Progenitor cell of endocrine pancreas (in vitro differentiated cells): ENCODE measurements at places on chromosomes 1 and 21. TPM values are rescaled to one million over a fixed set of nuclear protein-coding genes. Genes with fewer than 3 reads are reported as not detected.

The ERICH3 gene
- 1.1 and 1.5 TPM in 2 replicates for total RNA-seq

The MFAP2 gene
- 170 and 174 TPM in 2 replicates for total RNA-seq

The USP48 gene
- total RNA-seq = 77.3 and 84.9 TPM in 2 replicates

The OLIG2 gene
- total RNA-seq = 0.72 and 1.4 TPM in 2 replicates

The OR2L8 gene
- not detected in 2 replicates for total RNA-seq

The PHC2 gene
- 135 and 138 TPM in 2 replicates for total RNA-seq

The TTC39A gene
- total RNA-seq = 22.4 and 26.0 TPM in 2 replicates

GRCh38 chr1:91166106-91166712 lies 144.4 kb upstream of the ZNF644 start:
- H3K36me3 ChIP-seq = no peaks in the 10 kb centered on the region
- H3K27ac ChIP-seq = no peak overlapping the region
- H3K4me1 ChIP-seq = no peaks in the 10 kb centered on the region
- peaks cover 51% of the 10 kb centered on the region for H3K27me3 ChIP-seq
- no peak overlapping the region for H3K4me3 ChIP-seq

DNA sequence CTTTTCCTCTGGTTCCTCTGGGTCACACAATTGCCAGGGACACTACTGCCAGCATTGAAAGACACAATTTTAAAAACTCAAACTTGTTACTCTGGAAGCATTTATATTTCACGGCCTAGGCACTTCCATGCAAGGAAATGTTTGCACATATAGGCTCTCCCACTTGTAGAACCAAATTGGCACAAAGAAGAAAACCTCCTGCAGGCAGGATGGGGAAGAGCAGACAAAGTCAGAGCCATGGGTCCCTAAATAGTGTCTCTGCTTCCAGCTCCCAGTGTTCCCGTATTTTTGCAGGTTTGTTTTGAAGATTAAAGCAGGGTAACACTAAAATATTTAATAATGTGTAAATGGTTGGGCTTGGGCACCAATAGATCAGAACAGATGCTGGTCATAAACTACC lies 19.0 kb upstream of the ADGRL2 start:
- H3K27me3 ChIP-seq = no peaks in the 10 kb centered on the region
- no peaks in the 10 kb centered on the region for H3K36me3 ChIP-seq
- DNase-seq = no peak
- no peak overlapping the region for H3K27ac ChIP-seq

GRCh38 chr1:225514671-225515081 lies 86.8 kb upstream of the LBR start:
- no peak for DNase-seq
- H3K27ac ChIP-seq = no peak overlapping the region
- no peaks in the 10 kb centered on the region for H3K27me3 ChIP-seq

DNA sequence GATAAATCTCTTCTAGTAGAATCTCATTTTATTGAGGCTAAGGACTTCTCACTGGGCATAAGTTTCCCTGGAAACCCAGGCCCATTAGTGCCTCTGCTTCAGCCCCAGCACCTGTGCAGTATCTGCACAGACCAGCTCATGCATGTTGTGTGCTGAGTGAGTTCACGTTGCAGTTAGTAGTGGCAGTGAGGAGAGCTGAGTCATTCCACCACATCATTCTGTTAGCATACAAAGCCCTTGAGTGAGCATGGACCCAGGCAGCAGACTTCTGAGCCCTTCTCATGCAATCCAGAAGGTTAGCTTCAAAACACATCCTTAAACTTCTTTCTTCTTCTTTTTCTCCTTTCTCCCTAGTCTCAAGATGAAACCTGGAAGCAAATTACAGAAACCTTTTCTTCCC lies 45.8 kb upstream of the NTPCR start:
- H3K4me1 ChIP-seq = peaks cover 4% of the 10 kb centered on the region
- DNase-seq = no peak
- no peak overlapping the region for H3K27ac ChIP-seq
- H3K27me3 ChIP-seq = peaks cover 41% of the 10 kb centered on the region
- no peaks in the 10 kb centered on the region for H3K36me3 ChIP-seq

- H3K36me3 ChIP-seq = no peaks in the 10 kb centered on the region
- peaks cover 15% of the 10 kb centered on the region for H3K4me1 ChIP-seq
- no peak for DNase-seq
- peaks cover 9% of the 10 kb centered on the region for H3K27me3 ChIP-seq
- H3K27ac ChIP-seq = no peak overlapping the region
- no peak overlapping the region for H3K4me3 ChIP-seq
These were observed 18.2 kb downstream of the FAM163A start for GRCh38 chr1:179761296-179761695.

- no peak for DNase-seq
- no peak overlapping the region for H3K4me3 ChIP-seq
- no peaks in the 10 kb centered on the region for H3K27me3 ChIP-seq
- H3K27ac ChIP-seq = no peak overlapping the region
- H3K4me1 ChIP-seq = no peaks in the 10 kb centered on the region
These were observed 88.1 kb upstream of the LRRC8D start for GRCh38 chr1:89732643-89733222.

GRCh38 chr1:192866241-192866868 lies 57.5 kb downstream of the RGS2 start:
- no peaks in the 10 kb centered on the region for H3K27me3 ChIP-seq
- no peak for DNase-seq
- no peaks in the 10 kb centered on the region for H3K36me3 ChIP-seq
- H3K4me3 ChIP-seq = no peak overlapping the region

DNA sequence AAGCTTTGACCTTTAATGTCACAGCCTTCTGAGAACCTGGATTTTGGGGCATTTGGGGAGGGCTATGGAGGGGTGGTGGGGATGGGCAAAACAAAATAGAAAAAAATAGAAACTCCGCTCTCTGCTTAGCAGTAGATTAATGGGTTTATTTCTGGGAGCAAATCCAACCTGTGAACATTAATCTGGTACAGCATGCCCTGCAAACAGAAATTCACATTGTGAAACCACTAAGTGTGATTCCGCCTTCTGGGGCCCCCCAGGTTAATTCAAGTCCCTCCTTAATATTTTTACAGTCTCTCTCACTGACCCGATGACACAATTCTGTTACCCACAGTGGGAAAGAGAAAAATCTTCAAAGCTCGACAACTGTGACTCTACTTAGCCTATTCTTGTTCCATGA lies 76.4 kb downstream of the TIAM1 start:
- H3K27me3 ChIP-seq = no peaks in the 10 kb centered on the region
- no peak overlapping the region for H3K27ac ChIP-seq
- DNase-seq = no peak
- H3K36me3 ChIP-seq = peaks cover 5% of the 10 kb centered on the region
- no peaks in the 10 kb centered on the region for H3K4me1 ChIP-seq

DNA sequence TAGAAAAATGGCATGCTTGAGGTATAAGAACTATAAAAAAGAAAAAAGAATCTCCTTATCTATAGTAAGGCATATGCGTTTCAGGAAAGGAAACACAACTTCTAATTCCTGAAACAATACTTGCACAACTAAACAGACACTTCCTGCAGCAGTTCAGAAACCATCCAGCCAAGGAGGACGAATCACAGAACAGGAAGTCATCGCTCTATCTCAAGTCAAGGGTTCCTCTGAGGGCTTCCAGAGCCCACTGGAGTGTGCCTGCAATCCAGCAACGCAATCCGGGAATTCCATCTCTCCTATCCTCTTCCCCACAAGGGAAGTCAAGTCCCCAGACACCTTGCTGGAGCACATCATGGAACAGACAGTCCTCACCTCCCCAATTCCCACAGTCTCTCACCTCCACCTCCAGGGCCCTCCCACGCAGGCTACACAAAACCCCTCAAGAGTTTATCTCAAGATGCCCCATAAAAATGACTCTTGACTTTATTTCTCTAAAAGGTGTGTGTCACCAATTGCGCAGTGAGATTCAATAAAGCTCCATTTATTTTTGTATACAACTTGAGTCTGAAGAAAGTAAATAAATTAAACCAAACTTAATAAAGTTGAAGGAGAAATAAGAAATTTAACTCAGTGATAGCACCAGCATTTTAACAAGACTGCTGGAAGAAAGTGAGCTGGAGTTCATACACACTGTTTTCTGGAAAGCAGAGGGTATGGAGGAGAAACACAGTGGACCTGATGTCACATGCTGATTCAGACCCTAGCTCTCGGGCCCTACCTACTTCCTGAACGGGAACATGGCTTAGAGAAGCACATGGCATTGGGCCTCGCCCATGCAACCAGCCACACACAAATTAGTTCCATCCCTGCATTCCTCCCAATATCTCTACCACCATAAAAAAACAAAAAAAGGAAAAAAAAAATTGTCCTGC lies 39.9 kb downstream of the SIPA1L2 start:
- H3K4me3 ChIP-seq = no peak overlapping the region
- no peak overlapping the region for H3K27ac ChIP-seq
- H3K36me3 ChIP-seq = peaks cover 3% of the 10 kb centered on the region
- DNase-seq = no peak
- no peaks in the 10 kb centered on the region for H3K27me3 ChIP-seq
- peaks cover 41% of the 10 kb centered on the region for H3K4me1 ChIP-seq

GRCh38 chr21:37848721-37849490 lies 67.4 kb downstream of the KCNJ6 start:
- H3K4me1 ChIP-seq = peaks cover 3% of the 10 kb centered on the region
- no peak for DNase-seq
- H3K27ac ChIP-seq = no peak overlapping the region
- no peak overlapping the region for H3K4me3 ChIP-seq

DNA sequence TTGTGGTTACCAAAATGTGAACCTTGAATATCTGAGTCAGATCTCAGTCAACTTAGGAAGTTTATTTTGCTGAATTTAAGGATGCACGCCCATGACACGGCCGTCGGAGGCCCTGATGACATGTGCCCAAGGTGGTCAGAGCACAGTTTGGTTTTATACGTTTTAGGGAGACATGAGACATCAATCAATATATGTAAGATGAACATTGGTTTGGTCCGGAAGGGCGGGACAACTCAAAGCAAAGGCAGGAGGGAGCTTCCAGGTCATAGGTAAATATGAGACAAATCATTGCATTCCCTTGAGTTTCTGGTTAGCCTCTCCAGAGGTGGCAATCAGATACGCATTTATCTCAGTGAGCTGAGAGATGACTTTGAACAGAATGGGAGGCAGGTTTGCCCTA lies 1.0 kb upstream of the PRMT2 start:
- peak overlapping the region; percentile 95 for H3K4me3 ChIP-seq
- no peak for DNase-seq
- H3K4me1 ChIP-seq = peaks cover 23% of the 10 kb centered on the region

DNA sequence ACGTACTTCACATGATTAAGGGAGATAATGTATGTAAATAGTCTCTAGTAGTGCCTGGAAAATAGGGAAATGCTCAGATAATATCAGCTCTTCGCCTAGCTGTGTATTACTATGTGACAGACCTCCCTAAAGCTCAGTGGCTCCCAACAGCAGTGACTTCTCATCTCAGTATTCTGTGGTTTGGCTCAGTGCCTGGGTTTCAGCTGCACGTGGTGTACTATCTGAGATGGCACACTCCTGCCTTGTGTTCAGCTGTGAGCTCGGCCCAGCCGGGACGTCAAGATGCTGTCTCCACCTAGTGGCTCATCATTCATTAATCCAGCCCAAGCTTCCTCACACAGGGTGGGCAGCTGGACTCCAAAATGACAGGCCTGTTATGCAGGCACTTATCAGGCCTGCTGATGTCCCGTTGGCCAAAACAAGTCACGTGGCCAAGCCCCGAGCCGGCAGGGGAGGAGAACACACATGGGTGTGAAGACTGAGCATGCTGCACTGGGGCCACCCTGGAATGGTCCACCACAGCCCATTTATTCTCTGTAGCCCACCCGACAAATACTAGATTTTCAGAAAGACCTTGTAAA lies 17.8 kb downstream of the SLFNL1 start:
- no peaks in the 10 kb centered on the region for H3K4me1 ChIP-seq
- H3K4me3 ChIP-seq = no peak overlapping the region
- H3K27ac ChIP-seq = no peak overlapping the region
- H3K27me3 ChIP-seq = no peaks in the 10 kb centered on the region
- no peak for DNase-seq
- H3K36me3 ChIP-seq = peaks cover 39% of the 10 kb centered on the region

GRCh38 chr1:162385702-162386101 lies 4.2 kb downstream of the C1orf226 start:
- H3K36me3 ChIP-seq = no peaks in the 10 kb centered on the region
- DNase-seq = no peak
- H3K4me3 ChIP-seq = no peak overlapping the region
- H3K4me1 ChIP-seq = peaks cover 19% of the 10 kb centered on the region
- H3K27me3 ChIP-seq = peaks cover 4% of the 10 kb centered on the region

- peaks cover 9% of the 10 kb centered on the region for H3K36me3 ChIP-seq
- H3K4me3 ChIP-seq = peak overlapping the region; percentile 55
- peaks cover 71% of the 10 kb centered on the region for H3K4me1 ChIP-seq
- peak overlapping the region; percentile 97 for H3K27ac ChIP-seq
- DNase-seq = no peak
These were observed 32.9 kb downstream of the PBX1 start for GRCh38 chr1:164591858-164592257.
